ENCODE measurements at places on chromosomes 1 and 21.

DNA sequence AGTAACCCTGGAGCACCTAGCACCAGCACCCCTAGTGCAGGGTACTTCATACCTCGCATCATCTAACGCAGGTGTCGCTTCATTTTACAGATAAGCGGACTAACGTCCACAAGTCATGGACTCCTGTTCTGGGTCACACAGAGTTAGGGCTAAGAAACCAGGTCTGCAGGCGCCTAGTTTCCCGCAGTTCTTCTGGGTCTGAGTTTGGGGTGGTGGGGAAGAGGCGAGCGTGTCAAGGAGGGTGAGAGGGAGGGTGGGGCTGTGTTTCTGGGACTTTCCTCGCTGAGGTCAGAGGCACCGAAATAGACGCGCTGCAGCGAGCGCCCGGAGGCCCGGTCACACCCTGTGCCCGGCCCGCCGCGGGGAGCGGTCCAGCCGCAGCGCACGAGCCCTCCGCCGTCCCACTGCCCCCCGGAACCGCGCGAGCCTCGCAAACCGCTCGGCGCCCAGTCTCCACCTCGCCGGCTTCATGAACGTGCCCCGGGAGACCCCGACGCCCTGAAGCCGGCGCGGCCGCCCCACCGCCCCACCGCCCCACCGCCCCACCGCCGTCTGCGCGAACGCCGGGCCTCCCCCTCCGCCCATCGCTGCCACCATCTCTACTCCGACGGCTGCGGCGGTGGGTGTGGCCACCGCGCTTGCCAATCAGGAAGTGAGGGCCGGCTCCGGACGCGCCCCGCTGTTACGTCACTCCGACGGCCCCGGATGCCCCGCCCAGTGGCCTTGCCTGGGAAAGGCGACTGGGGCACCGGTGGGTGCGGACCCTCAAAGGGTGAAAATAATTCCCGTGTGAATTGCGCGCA, 12.3 kb downstream of the IFI6 start:
- peak; percentile 88 for DNase-seq

DNA sequence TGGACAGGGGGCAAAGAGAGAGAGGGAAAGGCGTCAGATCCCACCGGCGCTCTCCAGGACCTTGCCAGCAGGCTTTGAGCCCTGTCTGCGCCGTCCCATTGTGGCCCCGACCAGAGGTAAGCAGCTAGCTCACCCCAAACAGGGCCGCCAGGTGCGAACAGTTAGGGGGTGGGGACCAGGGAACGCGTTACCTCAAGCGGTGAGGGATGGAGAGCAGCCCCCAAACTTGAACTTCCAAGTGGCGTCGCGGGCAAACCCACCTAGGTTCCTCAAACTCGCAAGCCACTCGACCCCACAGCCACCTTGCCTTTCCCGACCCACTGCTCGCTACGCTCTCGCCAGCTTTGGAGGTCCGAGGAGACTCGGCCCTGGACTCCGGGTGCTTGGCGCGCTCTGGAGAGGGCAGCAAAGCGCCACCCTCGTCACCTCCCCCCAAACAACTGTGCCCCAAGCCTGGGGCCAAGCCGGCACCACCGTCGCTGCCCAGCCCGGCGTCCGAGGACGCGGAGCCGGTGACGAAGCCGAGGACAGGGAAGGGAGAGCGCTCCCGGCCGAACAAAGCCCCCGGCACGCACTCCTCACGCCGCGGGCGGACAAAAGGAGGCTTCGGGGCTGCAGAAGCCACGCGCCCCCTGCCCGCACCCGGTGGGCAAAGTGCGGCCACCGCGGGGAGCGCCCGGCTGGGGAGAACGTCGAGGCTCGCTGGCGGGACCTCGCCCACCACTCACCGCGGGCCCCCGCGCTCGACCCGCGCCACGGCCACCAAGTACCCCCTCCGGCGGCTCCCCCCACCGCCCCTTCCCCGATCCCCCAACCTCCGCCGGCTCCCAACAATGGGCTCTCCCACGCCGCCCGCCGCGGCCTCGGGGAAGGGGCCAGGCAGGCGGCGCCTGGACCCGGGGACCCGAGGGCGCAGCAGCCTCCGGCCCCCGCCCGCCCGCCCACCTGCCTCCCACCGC, 976 bp downstream of the SSBP3 start:
- no peak for DNase-seq

- DNase-seq, result no peak
Measured at GRCh38 chr1:218347723-218348627, 2.8 kb downstream of the TGFB2 start.

GRCh38 chr21:15617964-15618363, 111.8 kb upstream of the USP25 start:
- DNase-seq, result no peak

DNA sequence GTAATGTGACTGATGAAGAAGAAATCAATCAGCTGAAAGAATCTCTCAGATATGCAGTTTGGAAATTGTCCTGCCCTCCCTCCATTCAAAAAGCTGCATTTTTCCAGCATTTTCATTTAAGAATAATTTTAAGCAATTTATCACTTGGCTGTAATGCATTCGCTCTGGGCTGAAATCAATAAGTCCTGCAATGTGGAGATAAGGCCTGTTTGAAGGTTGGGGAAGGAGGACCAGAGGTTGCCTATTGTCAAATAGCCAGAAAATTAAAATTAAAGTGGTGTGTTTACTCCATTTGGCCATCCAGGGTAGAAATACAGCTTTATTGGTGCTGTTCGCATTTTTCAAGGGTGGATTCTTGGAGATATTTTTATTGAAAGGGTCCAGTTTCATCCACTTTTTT, 187.6 kb upstream of the NFIA start:
- no peak for DNase-seq

DNA sequence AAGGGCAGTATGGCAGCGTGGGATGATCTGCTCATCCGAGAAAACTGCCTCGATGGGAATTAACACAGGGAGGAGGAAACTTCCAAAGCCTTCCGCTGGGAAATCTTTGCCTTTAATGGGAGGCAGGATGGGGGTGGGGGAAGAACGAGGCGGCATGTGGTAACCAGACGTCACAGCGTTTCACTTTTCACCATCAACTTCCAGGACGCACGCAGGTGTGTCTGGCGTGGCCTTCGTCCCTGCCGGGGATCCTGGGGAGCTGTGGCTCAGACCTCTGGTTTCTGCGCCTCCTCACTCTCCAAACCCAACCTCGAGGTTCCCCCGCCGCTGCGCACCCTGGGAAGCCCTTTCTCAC, 282 bp downstream of the RSPH1 start:
- no peak for DNase-seq

GRCh38 chr1:165861911-165862310, 34.5 kb downstream of the UCK2 start:
- no peak for DNase-seq

- no peak for DNase-seq
Measured at GRCh38 chr1:183239793-183240525, 53.9 kb downstream of the LAMC2 start.

DNA sequence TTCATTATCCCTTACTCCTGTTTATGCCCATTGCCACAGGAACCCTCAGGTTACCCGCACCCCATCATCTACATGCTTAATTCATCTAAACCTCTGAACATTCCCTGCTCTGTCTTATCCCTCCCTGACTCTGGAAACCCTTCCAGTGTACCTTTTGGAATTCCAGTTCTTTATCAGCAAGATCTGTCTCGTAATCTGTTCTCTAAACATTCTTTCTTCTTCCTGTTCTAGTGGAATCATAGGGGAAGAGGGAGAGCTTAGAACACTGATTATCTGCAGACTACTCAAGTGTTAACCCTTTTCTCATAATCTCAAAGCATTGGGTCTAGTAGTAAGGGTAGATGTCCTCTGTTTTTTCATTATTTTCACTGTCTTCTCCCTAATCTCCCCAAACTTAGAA, 159.8 kb downstream of the PIK3R3 start:
- no peak for DNase-seq

All from GM10248 (cell line).